Hematopoietic multipotent progenitor cell treated with erythropoietin and hydrocortisone succinate and interleukin-3 and kit ligand, for 8 days (in vitro differentiated cells): ENCODE measurements at places on chromosomes 2 and 18.
A peak's percentile ranks its signal among the peaks of the same experiment; 100 is the strongest.

DNA sequence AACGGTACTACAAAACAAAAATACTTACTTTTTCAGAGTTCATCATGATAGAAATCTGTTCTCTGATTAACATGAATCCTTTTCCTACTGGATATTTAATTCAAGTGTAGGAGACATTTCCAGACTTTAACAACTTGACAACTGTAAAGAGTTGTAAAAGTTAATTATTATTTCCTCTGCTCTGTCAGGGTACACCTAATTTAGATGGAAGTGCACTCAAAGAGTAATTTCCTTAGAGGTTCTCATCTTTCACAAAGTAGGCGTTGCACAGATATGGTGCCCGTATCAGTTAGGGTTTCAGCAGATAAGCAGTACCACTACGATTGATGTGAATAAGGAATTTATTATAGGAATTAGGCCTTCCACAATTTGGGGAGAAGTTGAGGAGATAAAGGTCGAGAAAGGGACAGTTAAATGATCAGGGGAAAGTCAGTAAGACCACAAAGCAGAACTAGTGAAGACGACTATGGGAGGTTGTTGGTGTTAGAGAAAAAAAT, 16.2 kb upstream of the PDE11A start:
- no peak for DNase-seq

GRCh38 chr2:98438190-98439133, 6.2 kb upstream of the INPP4A start:
- DNase-seq = no peak

- no peak for DNase-seq
These were observed 2.6 kb upstream of the ZFP36L2 start for GRCh38 chr2:43228756-43229659.

DNA sequence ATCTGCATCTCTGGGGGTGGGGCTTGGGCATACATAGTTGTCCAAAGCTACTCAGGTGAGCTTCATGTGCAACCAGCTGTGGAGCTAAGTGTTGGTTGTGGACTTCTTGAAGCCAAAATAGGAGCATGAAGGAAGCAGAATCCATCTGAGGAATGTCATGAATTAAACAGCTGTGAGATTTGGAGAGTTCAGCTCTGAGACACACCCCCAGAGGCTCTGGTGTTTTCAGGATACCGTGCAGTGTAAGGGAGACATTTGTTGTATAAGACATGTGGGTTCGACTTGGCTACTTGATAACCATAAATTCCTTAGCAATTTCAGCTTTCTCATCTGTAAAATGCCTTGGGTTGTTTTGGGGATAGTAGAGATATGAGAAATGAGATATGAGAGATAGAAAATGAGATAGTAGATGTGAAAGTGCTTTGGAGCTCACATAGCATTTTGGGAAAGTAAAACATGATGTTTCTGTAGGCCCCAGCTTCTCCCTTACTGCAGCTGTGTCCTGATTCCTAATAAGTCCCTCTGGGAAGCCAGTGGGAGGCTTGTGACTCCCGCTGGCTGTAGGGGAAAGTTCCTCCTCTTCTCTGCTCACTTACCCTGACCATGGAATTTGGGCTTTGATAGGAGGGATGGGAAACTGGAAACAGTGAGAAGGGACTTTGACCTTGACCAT, 50.0 kb downstream of the DPYSL5 start:
- DNase-seq = no peak

DNA sequence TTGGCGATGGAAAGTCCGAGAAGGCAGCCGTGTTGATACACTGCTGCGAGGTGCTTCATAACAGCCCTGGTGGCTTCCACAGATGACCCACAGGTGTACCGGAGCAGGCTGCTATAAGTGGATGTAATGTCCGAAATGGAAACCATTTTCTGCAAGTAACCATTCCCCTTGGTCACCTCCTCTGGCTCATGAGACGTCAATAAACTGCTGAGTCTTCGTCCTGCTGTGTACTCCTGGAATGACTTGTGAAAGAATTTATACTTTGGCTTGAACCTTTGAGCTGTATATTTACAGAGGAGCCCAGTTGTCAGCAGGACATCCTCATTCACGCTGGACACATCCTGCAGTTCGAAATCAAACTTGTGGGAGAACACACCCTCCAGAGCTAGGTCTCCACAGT, 14.4 kb downstream of the NLRC4 start:
- no peak for DNase-seq

DNA sequence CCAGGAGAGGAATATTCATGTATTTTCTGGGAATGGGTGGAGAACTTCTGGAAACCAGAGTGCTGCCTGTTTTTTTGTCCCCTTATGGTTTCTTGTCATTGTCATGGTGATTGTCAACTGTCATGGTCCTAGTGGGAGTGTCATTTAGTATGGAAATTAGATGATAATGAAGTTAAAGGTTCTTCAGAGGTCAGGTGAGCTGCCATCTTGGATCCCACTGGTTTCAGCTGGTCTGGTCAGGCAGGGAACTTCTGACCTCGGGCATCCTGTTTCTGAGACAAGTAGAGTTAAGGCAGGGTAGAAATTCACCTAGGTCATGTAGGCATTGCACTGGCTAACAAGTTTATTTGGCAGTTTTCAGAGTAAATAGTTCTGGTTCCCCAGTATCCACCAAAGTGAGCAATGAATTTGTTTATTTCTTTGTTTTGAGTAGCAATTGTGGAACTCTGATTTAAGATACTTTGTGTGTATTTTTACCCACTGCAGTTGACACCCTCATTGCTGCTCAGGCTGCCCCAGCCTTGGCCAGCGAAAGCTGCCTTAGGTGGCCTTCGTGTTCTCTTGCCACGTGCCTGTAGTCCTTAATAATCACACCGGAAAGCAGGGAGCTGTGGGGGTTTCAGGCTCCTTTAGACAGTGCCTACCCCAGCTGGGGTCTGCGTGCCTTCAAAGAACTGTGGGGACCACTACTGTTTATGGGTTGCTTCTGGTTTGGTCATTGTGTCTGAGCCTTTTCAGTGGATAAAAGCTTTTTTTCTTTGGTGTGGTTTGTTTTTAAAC, 48.7 kb downstream of the NCK2 start:
- DNase-seq = no peak

GRCh38 chr2:127324635-127325034, 30.7 kb upstream of the ERCC3 start:
- DNase-seq = peak; percentile 57

GRCh38 chr18:79497638-79498081, 101.9 kb downstream of the NFATC1 start:
- DNase-seq = no peak

DNA sequence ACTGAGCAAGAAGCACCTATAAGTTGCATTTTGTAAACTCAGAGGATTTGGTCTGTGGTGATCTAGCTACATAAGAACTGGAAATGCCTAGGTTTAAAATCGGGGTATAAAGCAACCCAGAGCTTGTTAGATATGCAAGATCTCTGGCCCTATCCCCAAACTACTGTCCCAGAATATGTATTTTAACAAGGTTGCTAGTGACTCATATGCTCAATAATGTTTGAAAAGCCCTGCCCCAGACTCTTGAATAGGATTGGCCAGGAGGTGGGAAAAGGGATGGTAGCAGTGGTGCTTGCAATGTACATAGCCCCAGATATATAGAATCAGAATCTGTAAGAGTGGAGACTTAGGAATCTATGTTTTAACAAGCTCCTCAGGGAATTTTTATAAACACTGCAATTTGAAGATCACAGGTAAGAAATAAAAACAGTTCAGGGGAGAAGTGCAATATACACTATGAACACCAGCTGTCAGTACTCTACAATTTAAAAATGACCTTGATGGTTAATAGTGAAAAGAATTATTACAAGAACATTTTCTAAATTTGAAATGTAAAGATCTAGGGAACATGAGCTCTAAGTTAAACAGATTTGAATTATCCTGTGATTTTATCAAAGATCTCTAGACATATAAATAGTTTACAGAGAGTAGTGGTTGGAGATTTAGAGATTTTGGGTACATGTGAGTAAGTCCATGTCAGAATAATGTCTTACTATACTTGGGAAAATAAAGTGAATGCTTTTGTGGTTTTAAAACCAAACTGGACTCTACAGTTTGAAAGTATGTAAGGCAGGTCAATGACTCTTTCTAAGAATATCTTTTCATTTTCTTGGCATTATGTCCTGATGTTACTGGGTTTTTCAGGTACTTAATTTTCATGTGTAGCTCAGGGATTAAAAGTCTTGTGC, 7.7 kb upstream of the MMADHC start:
- DNase-seq = no peak

DNA sequence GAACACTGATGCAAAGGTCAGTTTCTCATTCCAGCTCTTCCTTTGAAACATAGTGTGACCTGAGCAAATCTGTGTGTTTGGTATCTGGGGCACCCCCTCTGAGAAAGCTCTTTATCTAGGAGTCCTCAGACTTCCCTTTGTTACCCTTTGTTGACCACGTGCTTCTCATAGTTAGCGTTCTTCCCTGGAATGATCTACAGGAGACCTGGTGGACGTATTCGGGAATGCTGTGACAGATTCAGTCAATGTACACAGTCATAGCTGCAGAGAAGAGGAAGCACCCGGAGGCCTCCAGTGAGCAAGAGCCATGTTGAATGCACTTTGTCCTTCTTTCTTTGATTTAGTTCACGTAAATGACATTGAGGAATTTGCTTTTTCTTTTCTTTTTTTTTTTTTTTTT, 10.7 kb upstream of the CHMP1B start:
- DNase-seq = no peak

- DNase-seq = no peak
These were observed 127.0 kb downstream of the ST6GAL2 start for GRCh38 chr2:106758901-106759497.

- peak; percentile 60 for DNase-seq
These were observed 1.5 kb upstream of the DGUOK start for GRCh38 chr2:73925033-73925704.

GRCh38 chr2:165017966-165018596, 62.8 kb upstream of the SLC38A11 start:
- no peak for DNase-seq
